H7 (cell line): ENCODE measurements at places on chromosomes 6 and 20.

GRCh38 chr20:63183422-63184146 lies 32.3 kb downstream of the YTHDF1 start:
- DNase-seq, result peak; percentile 93

DNA sequence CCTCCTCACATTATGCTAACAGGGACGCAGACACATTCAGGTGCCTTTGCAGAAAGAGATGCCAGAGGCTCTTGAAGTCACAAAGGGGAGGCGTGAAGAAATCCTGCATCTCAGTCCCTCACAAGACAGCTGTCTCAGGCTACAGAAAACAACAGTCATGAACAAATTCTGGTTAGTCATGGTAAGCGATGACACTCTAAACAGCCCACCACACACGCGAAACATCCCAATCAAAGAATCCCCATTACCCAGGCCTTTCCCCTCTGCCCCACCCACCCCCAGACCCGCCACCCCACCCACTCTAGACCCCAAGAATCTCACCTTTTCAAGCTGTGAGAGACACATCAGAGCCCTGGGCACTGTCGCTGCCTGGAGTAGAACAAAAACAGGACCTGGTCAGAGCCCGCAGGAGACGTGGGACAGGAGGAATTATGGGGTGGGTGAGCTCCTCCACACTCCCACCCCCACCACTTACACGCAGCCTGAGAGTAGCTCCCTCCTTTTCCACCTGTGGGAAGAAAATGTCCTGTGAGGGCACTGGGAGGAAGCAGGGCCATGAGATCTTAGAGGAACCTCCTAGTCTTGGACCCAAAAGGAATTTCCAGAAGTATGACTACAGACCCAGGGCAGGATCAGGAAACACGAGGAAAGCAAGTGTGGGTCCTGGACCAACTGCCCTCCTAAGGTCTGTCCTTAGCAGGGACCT lies 2.7 kb downstream of the HLA-B start:
- no peak for DNase-seq

DNA sequence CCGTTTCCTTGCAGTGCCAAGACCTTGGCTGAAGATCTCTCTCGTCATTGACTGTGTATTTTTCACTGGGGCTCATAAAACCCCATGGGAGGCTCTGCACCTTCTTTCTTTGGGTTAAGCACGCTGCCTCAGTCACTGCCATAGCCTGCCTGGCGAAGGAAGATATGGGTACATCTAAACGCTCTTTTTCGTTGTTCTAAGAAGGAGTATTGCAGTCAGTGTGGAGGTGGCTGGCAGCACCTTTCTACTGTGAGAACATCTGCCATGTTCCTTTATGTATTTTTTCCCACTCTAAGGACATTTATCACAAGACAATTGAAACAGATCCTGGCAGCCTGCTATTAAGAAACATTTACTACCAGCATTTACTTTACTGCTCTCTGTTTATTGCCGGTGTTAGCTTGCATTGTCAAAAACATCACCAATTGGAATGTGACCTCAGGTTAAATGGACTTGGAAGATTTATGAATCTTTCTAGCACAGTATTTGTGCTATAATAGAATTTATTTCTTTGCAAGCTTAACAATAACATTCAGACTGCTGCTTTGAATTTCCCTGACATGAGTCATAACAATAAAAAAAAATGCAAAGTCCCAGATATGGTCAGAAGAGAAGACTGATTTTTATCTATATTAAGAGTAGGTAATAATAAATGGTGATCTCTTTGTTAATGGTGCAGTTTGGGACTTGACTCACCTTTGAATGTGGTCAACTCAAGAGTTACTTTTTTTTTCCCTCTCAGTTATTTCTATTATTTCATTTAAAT lies 62.2 kb upstream of the CLDN20 start:
- no peak for DNase-seq

DNA sequence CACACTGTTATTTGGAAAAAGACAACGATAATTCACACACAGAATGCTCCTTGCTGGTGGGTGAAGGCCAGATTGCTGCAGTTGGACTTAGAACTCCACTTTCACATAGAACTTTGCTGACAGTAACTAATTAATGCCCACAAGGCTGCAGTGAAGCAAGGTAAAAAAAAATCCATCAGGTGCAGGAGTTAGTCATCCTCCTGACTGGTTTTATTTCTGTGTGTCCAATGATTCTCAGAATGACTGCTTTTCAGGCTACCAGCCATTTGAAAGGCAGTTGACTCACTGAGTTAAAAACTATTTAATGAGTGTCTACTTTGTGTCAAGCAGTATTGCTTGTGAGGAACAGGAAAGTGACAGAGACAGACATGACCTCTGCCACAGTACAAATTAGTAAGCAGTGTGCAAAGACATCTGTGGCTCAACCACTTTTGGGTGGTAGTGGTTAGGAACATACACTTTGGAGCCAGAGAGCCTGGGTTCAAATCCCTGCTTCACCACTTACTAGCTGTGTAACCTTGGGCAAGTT lies 41.9 kb downstream of the ELOVL5 start:
- no peak for DNase-seq

DNA sequence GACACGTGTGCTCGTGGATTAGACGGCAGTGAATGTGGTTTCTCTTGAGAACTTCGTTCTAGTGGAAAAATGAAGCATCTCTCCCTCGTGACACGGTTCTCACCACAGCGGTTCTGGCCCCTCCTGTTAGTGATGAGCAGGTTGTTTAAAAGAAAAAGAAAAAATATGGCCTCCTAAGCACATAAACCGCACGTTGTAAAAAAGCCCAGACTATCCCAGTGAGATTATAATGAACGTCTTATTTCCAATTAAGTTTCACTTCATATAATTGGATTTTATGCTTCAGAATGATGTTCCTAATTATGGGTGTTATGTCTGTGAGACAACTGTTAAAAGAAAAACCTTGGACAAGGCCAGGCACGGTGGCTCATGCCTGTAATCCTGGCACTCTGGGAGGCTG lies 74.5 kb upstream of the FRMD1 start:
- DNase-seq, result no peak

DNA sequence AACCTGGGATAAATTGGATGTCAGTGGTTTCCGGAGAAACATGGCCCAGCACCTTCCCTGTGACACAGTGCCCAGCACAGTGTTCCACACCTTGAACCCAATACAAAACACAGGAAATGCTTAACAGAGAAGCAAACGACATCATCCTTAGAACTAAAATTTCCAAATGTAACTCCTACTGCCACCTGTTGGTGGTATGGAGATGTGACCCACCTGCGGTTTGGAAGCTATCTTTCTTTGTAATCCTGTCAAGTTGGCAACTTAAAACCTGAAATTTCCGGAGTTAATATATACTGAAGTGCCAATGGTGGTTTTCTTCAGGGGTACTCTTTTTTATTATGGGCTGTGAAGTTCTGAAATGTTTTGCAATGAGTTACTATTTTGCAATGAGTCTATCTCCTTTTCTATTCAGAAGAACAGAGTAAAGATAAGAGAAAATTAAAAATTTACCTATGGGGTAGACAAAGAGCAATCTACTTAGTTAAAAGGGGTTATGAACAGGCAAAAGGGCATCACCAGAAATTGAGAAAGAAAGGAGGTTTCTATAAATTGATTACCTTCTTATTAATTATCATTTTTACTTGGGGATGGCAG lies 658.8 kb downstream of the PTPRT start:
- DNase-seq, result peak; percentile 45
